ENCODE measurements at places on chromosomes 16 and 17.
A peak's percentile ranks its signal among the peaks of the same experiment; 100 is the strongest.

DNA sequence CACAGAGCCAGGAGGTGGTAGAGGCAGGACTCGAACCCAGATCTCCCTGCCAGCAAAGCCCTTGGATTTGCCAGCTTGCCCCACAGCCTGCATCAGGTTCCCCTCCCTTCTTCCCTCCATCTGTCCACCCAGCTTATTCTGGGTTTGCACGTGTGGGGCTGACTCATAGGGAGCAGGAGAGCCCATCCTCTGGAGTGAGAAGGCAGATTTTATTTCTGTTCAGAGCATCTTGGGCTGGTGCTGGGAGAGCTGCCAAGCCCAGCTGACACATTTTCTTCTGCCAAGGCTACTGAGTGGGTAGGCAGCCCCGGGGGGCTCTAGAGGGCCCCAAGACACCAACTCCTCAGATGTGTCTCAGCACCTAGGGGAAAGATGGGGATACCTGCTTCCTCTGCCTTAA is 106.3 kb upstream of the CRHR1 start:
- DNase-seq: no peak

- DNase-seq: peak; percentile 22
These were observed 64.1 kb downstream of the PLD6 start for GRCh38 chr17:17141860-17142552.

DNA sequence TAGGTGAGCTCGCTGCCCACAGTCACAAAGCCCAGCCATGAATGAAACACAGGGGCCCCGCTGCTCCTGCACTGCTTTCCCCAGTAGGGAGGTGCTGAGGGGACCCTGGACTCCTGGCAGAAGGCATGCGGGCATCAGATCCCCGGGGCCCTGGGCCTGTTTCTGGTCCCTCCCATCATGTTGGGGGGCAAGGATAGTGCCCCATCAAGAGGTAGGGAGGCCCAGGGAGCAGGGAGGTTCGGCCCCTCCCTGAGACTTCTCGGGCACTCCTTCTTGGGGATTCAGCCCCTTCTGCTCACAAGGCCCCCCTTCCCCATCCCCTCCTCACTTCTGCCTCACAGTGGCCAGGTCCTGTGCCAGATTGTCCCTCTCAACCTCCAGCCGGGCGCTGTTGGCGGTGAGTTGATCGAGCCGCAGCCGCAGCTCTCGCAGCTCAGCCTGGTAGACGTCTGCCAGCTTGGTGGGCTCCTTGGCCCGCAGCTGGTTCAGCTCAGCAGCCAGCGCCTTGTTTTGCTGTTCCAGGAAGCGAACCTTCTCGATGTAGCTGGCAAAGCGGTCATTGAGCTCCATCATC is 515 bp downstream of the GFAP start:
- DNase-seq: no peak

GRCh38 chr17:66469890-66470289 is 167.5 kb downstream of the PRKCA start:
- no peak for DNase-seq

GRCh38 chr16:59342669-59343068 is 608.6 kb upstream of the GOT2 start:
- DNase-seq: no peak

- DNase-seq: no peak
These were observed 33.1 kb downstream of the NLRC5 start for GRCh38 chr16:57022445-57022844.

DNA sequence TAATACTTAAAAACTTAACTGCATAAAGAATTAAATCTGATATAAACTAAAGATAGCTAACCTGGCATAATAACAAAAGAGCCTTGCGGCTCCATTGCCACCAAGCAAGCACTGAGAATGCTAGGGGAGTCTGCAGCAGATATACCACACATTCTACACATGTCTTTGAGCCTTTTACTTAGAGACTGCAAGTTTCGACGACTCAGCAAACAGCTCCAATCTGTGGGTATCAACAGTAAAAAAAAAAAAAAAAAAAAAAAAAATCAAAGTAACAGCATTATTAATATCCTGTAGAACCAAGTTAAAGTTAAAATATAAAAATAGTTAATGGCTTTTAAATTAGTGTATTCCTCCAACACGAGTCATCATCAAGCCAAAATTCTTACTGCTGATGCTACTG is 27.8 kb upstream of the INTS2 start:
- DNase-seq: no peak

DNA sequence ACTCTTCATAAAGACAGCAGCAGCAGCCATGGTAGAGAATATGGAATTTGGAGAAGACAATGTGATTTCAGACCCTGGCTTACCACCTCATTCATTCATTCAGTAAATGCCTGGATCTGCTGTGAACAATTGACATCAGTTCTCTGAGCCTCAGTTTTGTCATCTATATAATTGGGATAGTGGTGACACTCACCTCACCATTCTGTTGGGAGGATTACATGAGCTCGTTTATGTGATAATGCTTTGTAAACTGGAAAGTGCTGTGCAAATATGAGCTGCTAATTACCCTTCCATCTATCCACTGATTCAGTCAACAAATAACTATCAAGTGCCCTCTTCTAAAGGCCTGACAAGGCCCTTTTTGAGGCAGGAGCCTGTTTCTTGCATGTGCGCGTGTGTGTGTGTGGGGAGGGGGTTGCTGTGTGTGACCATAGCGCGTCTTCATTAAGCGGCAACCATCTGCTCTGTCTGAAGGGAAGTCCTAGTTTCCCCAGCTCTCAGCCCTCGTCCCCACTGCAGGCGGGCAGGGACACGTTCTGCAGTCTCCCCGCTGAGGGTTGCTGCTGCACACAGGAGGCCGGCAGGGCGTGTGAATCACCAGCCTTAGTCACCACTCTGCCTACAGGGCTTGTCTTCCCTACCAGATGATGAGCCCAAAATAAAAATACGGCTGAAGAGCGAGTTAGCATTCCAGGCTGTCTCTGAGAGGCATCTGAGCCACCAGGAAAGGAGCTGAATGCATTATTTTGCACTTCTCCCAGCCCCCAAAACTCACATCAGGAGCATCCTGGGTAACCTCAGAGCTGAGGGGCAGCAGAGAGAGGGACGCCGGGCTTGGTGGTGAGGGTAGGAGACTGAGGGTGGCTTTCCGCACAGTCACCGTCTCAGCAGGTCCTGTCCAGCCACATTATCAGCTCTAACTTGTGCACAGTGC is 19.9 kb downstream of the ARL4D start:
- DNase-seq: no peak

GRCh38 chr16:69411064-69411985 is 13.1 kb upstream of the CYB5B start:
- DNase-seq: no peak

DNA sequence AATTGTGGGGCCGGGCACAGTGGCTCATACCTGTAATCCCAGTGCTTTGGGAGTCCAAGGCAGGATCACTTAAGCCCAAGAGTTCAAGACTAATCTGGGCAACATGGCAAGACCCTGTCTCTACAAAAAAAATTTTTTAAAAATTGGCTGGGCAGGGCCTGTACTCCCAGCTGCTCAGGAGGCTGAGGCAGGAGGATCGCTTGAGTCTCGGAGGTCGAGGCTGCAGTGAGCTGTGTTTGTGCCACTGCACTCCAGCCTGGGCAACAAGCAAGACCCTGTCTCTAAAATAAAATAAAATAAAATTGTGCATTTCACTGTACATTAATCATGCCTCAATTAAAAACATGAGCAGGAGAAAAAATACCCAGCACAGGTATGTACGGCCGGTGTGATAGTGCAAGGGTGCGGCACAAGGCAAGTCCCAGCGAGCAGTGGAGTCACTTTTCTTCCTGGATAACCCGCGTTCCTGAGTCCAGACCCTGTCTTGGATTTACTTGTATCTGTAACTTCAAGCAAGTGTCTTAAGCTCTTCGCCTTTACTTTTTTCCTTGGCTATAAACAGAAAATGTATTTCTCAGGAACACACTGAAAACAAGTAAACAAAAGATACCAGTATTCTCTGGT is 11.4 kb downstream of the ZDHHC7 start:
- no peak for DNase-seq

DNA sequence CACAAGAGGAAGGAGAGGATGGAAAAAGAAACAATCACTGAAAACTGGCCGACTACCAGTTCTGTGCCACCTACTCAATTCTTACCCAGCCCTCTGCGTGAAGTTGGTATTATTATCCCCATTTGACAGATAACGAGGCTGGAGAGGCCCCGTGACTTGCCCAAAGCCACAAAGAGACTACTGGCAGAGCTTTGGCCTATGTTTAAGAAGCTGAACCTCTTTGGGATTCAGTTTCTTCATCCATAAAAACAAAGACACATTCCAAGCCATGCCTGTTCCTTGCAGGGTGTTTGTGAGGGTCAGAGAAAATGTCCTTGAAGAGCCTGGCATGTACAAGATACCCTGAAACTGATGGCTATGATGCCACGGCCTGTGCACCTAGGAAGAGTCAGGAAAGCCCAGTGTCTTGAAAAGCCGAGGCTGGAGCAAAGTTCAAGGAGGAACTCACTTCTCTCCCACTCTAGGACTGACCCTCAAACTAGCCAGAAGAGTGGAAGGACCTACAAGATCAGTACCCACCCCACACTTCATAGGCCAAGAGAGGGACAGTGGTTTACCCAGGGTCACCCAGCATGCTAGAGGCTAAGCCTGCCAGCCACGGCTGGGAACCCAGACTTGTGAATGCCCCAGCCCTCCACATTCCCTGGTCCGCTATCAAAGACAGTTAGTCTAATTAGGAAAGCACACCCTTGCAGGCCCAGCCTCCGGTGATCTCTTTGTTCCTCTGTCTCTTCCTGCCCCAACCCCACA is 1.6 kb upstream of the ACSF2 start:
- DNase-seq: no peak

DNA sequence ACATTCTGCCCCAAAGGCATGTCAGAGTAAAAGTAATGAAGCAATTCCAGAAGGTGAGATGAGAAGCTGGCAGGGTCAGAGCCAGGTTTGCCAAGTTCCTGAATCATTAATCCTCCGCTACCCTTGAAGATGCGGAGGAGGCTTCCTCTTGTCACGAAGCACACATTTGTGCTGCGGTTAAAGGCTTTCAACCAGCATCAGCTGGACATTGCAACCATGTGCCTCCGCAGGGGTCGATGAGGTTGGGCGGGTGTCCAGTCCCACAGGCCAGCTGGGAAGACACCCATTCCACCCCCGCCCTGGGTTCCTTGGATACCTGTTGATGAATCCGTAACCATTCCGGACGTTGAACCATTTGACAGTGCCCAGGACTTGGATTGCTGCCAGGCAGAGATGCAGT is 1.3 kb downstream of the YBX2 start:
- no peak for DNase-seq

- DNase-seq: no peak
These were observed 34.7 kb downstream of the SOCS3 start for GRCh38 chr17:78325076-78325687.

DNA sequence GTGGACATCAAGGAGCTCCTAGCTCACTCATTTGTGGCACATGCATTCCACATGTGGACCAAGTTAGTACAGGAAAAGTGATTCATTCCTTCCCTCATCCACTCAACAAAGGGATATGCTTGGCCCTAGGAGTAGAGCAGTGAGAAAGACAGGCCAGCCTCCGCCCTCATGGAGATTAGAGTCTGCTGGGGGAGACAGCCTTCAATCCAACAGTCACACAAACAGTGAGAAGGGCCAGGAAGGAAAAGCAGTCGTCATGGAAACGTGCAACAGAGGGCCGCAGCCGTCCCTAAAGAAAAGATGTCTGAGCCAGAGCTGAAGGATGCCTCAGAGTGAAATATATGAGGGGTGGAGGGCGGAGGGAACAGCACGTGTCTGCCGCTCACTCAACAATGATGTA is 109.9 kb downstream of the VPS53 start:
- DNase-seq: no peak

DNA sequence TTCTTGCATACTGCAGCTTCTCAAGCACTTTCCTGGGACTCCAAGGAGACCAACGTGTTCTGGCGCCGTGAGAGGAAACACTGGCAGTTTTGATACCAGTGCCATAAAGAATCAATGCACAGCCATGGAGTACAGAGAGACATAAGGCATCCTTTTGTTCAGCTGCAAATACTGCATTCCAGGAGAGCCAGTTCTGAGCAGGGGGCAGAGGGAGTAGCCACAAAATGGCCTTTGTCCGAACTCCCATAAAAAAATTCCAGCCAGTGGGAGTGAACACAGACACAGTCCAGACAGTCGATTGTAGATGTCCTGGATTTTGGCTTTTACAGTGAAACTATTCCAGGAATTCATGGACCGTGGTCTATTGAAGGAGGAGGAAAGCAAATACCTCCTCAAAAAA is 36.2 kb upstream of the TEKT3 start:
- no peak for DNase-seq

DNA sequence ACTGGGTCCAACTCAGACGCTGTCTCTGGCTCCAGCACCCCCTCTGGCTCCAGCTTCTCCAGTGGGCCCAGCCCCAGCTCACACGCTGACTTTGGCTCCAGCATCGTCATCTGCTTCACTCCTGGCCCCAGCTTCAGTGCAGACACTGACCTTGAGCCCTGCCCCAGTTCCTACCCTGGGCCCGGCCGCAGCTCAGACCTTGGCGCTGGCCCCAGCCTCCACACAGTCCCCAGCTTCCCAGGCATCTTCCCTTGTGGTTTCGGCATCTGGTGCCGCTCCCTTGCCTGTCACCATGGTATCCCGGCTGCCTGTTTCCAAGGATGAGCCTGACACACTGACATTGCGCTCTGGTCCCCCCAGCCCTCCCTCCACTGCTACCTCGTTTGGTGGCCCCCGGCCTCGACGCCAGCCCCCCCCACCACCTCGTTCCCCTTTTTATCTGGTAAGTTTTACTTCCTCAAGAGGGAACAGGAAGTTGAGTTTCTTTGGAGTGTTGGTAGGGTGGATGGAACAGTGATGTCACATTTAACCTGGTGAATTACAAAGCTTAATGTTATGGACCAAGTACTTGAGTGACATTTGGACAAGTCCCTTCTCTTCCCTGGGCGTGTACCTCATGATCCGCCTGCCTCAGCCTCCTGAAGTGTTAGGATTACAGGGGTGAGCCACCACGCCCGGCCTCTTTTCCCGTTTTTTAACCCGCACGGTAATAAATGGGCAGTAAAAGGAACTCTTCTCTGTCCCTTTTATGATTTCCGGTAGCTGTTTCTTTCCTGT is 23.4 kb upstream of the PHKG2 start:
- DNase-seq: no peak

DNA sequence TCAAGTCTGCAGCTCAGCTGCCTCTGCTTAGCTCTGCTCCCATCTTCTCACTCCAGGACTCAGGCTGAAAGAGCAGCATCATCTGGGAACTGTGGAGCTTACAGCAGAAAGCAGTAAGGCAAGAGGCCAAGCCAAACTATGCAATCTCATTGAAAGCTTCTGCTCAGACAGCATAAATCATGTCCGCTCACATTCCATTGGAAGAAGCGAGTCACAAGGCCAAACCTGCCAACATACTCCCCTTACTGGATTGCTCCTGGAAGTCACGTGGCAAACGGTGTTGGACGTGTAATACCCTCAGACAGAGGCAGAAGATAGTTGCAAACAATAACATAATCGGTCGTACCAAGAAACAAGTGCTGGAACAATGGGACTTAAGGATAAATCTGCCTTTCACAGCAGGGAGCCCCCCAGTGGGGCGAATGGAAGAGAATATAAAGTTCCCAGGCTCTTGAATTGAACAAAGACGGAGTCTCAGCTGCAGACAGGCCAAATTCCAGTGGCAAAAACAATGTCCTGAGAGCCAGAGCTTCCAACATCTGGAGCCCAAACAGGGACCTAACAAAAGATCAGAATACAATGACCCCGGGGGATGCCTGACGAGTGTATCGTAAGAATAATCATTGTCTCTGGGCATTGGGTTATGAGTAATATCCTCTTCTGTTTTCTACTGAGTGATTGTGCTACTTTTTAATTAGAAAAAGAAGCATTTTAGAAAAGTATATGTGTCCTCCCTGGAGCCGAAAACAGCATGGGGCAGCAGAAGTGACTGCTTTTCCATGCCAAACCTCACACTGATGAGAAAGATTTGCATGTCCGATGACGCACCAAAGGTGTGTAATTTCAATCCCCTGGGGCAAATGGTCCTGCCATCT is 68.4 kb downstream of the CMC2 start:
- no peak for DNase-seq
